T-cell (primary cell): ENCODE measurements at places on chromosomes 1 and 21.

GRCh38 chr1:206770531-206771337, at the start of gene IL19:
Gene IL19, plus strand, starts transcription at chr1:206770773. Its CDS starts 65,890 bp downstream, at chr1:206836663.
- DNase-seq = no peak

DNA sequence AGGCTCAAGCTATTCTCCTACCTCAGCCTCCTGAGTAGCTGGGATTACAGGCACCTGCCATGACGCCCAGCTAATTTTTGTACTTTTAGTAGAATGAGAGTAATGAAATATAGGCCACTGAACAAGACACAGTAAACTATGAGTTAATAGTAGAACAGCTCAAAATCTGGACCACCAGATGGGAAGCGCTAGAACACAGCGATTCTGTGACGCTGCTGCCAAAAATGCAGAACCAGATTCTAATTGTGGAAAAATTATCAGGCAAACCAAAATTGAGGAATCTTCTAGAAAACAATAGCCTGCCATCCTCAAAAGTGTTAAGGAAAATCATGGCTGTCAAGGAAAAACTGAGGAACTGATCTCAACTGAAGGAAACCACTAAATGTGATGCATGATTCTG, 111.4 kb upstream of the TIAM1 start:
- no peak for DNase-seq

- DNase-seq = no peak
Observed at GRCh38 chr1:220188538-220188937, 83.7 kb downstream of the RAB3GAP2 start.

DNA sequence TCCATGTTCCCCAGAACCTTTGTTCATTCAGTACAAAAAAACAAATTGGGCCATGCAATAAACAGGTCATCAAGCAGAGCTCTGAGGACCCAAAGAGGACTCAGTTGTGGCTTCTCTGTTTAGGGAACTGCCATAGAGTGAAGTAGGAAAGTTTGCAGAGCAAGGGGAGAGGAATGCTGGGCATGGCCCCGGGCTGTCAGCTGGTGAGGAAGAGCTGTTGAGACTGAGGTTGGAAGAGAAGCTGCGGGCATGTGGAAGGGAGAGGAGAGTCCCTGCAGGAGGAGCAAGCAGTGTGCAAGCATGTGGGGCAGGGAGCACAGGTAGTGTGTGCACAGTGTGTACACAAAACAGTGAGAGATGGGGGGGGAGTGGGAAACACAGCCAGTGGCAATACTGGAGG, 71.8 kb downstream of the NTPCR start:
- no peak for DNase-seq

DNA sequence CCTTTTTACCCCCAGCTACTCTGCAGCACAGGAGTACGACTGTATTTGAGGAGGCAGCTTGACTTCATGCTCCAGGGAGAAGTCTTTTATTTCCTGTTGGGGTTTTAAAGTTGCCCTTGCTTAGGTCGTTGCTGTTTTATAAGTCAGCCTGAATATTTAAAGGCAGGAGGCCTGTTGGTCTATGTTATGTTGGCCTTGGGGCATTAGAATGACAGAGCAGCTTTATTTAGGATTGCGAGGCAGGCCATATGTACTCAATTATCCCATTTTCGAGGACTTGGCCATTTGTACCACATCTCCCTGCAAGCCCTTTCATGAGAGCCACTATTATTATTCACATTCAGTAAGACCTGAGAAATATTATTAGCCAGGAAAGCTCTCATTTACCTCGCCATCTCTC, 47.0 kb downstream of the KIF26B start:
- no peak for DNase-seq

DNA sequence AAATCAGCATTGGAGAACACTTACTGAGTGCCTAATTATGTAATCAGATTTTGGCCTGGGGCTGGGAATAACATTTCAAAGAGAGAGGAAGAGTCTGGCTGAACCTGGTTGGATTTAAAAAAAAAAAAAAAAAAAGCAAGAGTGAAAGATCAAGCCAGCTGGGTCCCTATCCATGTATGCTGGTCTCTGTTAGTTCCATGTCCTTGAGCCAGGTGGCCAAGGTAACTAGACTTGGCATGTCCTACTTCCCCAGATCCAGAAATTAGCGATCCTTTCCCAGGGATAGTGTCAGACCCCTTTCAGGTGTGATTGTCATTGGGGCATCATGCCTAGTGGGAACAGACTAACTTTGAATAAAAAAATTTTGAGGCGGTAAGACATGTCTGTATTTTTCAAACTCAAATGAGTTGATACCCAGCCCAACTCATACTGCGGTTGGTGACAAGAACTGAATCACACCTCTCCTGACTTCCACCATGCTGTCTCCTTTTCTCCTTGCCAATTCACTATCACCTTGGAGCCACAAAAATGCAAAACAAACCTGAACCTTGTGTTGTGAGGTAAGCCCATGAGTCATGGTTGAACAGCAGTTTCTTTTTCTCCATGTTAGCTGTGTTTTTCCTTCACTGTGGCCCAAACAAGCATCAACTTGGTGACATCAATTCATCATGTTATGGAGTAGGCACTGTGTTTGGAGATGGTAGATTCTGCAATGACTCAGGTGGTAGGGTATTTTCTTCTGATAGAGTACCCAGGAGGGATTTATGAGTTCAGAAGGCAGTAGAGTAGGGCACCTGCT, 24.5 kb upstream of the PPP2R5A start:
- no peak for DNase-seq
